NK-92 treated with Interleukin-12 subunit alpha and Interleukin-12 subunit beta, amount 100 ng/mL, for 24 hours (cell line): ENCODE measurements at places on chromosomes 11 and 22.

GRCh38 chr11:45856044-45856468 lies 8.8 kb downstream of the CRY2 start:
- no peak for DNase-seq

DNA sequence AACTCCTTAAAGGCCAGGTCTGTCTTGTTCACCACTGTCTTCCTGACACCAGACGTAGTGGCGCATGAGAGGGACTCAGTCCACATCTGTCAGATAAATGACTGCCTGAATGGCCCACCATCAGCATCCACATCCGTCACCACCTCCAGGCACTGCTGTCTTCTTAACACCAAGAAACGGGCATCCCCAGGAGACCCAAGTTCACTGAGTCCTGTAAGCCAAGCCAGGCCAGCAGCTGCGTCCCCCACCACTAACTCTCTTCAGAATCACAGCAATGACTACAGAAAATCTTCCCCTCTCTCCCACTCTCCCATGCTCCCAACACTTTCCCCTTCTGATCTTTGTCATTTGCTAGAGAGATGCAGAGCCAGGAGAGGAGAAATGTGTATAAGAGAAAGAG lies 47.3 kb upstream of the LRRC32 start:
- DNase-seq = no peak

- DNase-seq = no peak
Measured at GRCh38 chr22:20033045-20033706, 12.3 kb downstream of the TANGO2 start.

DNA sequence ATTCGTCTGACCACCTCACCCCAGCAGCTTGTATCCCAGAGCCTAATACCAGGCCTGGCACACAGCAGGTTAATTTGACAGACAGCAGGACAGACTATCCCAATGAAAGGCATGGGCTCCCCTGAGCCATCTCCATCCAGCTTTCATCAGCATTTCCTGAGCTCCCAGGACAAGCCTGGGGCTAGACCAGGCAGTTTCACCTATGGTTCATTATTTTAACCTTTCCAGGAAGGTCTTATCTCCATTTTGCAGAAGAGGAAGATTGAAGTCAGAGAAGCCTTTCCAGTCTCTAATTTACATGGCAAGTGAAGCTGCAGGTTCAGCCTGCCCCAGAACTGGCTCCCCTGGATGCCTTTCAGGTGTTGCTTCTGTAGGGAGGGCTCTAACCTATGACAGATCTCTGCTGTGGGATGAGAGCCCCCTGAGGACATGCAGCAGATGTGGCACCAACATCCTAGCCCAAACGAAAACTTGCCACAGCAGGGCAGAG lies 17.0 kb downstream of the ARRB1 start:
- DNase-seq = no peak

GRCh38 chr22:25076336-25076735 lies 123.3 kb upstream of the CRYBB3 start:
- peak; percentile 36 for DNase-seq

DNA sequence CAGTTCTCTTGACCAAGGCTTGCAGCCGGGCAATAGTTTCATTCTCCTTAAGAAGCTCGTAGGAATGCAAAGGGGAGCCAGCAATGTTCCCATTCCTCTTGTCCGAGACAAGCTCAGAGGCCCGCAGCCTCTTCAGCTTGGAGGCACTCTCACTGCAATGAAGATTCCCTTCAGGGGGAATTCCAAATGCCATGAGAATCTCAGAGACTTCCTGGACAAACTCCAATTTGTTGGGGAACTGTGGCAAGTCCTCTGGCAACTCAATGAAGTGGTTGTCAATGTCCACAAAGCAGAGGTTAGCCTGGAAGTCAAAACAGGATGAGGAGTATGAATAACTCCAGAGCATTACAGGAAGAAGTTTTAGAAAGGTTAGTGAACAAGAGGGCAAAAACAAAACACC lies 84.4 kb downstream of the DENND5A start:
- DNase-seq = no peak

- DNase-seq = no peak
Measured at GRCh38 chr11:33268945-33269540, 11.9 kb downstream of the HIPK3 start.

DNA sequence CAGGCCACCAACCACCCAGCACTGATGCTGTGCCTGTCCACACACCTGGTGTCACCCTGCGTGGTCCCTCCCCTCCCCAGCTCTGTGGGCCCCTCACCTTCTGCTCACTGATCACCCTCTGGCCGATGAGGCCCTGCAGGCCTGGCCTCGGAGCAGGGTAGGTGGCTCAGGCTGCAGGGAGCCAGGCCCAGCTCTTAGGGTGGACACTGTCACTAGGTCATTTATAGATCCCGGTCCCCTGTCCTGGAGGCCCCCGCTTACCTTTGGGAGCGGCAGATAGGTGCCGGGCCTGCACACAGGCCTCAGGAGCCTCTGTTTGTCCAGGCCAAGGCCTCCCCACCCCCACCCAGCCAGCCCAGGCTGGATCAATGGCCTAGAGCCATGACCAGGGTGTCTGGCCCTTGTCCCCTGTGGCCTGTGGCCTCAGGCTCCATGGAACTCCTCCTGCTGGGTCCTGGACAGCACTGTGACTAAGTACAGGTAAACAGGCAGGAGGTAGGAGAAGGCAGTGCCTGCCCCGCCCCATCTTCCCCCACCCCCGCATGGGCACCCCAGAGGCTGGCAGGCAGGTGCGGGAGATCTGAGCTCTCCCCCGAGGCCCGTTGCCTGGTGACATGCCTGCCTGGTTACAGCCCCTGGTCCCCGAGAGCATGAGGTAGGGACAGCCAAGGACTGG lies at the start of gene TMPRSS6:
Gene TMPRSS6, minus strand, starts transcription at position 472 of the 676 bp plus-strand sequence. CDS start 6,296 bp downstream, outside the sequence.
- no peak for DNase-seq

- no peak for DNase-seq
Measured at GRCh38 chr11:67605231-67606011, 1.3 kb upstream of the NDUFV1 start.

DNA sequence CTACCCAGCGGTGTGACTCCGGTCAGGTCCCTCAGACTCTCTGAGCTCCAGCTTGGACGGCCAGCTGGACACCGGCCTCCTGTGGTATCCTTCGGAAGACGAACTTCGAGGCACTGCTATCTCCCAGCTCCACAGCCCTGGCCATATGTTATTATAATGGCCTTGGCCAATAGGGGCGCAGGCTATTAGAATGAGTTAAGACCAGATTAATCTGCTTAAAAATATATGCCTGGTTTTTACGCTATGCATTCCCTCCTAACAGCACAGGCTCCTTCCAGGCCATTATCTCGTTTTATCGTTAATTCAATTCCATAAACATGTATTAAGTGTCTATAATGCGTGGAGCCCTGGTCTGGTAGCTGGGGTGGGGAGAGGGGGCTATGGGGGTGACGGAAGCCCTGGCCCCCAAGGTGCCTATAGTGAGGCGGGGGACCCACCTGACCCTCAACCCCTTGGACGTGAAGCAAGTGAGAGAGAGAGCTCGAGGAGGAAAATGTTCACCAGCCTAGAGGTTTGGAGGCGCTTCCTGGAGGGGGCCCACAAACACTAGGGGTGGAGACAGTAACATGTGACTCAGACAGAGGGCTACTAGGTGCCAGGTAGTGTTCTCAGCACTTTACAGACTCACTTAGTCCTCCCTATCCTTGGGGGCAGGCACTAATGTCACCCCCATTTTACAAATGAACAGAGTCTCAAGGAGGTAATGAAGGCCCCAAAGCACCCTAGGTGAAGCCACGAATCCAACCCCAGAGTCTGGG lies 37.5 kb upstream of the TCF20 start:
- no peak for DNase-seq

- no peak for DNase-seq
Measured at GRCh38 chr11:88181776-88182175, 6.5 kb upstream of the RAB38 start.

DNA sequence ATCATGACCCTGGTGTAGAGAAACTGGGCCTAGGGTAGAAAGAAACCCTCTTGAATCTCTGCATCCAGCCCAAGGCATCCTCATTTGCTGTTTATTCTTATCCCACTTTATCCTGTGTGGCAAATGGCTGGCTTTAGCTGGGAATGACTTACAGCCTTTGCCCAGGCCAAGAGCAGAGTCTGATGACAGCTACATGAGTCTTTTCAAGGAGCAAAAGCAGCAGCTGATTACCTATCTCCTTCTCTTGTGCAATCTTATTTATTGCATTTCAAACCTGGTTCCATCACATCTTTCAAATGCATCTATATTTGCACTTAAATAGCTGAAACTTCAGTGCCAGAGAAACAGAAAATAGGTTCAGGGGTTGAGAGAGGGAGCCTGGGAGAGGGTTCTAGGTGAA lies 26.1 kb downstream of the SYT13 start:
- DNase-seq = no peak

DNA sequence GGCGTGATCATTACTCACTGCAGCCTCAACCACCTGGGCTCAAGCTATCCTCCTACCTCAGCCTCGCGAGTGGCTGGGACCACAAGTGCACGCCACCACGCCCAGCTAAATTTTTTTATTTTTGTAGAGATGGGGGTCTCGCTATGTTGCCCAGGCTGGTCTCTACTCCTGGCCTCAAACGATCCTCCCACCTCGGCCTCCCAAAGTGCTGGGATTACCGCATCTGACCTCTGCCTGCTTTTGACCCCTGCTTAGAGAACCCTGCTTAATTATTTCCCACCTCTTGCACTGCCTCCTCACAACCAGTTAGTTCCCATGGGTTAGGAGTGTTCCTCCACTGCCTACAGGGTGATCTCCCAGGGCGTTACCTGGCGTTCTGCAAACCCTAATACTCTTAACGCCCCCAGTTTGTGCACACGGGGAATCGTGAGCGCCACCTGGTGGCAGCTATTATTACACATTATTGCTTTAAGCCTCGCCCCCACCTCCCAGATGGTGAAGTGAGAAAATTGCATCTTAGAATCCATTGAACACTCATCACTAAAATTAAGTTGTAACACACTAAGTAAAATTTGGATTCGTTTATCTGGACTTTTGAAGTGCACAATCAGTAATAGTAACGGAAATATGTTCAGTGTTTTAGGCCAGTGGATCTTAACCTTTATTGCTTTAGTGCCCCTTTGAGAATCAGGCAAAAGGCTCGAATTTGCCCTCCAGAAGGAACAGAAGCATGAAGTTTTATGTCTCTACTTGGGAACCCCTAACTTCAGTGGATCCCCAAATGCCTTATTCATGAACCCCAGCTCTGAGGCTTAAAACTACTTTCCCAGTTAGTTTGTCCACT lies 61.4 kb upstream of the ASPHD2 start:
- peak; percentile 5 for DNase-seq

- no peak for DNase-seq
Measured at GRCh38 chr11:2531987-2532703, 87.3 kb downstream of the KCNQ1 start.

GRCh38 chr11:75780888-75781287 lies 12.3 kb downstream of the DGAT2 start:
- DNase-seq = no peak

DNA sequence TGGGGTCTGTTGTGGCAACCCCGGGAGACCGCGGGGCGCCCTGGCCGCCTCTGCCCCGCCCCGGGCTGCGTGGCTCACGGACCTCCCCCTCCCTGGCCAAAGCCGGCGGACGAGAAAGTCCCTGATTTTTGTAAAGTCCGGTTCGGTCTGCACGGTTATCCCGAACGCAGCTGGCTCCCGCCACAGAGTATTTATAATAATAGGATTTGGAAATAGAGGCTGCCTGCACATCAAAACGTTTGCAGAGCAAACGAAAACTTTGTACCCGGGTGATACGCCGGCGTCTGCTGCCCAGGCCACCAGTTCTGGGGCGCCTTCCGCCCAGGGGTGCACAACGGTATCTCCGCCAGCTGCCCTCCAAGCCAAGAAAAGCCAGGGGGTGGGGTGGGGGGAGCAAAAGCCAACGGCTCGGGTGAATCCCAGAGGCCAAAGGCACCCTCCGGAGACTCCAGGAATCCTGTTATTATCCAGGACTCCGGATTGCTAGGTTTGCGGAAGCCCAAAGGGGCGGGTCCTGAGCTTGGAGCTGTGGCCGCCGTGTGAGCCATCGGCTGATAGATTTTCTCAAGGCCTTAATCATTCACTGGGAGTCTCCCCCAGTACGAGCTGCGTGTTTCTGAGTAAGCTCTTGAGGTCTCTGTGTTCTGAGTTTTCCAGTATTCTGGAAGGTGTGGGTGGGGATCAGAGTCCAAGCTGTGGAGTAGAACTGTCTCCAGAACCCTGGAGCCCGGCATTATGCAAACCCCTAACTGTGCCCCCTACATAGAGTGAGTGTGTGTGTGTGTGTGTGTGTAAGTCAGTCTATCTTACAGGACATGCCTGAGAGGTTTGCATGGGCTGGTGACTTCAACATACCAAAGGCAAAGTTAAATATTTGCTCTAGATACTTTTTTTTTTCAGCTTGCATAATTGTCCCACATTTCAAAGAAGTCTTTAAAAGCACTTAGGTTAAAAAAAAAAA lies 673 bp upstream of the SHANK2 start:
- DNase-seq = no peak

- no peak for DNase-seq
Measured at GRCh38 chr11:95699631-95700470, 89.7 kb downstream of the FAM76B start.

GRCh38 chr11:29751618-29752017 lies 265.2 kb downstream of the KCNA4 start:
- DNase-seq = no peak

GRCh38 chr11:18282626-18283025 lies 16.6 kb downstream of the SAA1 start:
- no peak for DNase-seq

DNA sequence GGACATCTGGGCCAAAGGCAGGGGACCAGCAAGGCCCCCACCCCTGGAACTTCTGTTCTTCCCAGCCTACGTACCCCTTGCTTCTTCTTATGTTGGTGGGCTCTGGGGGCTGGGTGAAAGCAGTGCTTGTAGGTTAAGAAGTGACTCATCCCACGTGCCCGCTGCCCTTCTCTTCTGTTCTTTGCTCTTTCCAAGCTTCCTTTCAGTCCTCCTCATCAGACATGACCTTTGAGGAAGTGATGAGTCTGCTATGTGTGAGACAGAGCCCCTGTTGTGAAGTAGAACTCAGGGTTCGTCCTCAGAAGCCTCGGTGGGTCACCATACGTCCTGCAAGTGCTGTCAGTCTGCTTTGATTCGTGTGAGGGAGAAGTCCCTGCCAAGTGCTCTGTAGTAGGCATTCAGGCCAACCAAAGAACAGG lies 12.7 kb downstream of the MED15 start:
- DNase-seq = no peak

- no peak for DNase-seq
Measured at GRCh38 chr11:127962416-127962815, 624.9 kb downstream of the ETS1 start.

GRCh38 chr11:130161441-130162145 lies 2.0 kb downstream of the ST14 start:
- no peak for DNase-seq

DNA sequence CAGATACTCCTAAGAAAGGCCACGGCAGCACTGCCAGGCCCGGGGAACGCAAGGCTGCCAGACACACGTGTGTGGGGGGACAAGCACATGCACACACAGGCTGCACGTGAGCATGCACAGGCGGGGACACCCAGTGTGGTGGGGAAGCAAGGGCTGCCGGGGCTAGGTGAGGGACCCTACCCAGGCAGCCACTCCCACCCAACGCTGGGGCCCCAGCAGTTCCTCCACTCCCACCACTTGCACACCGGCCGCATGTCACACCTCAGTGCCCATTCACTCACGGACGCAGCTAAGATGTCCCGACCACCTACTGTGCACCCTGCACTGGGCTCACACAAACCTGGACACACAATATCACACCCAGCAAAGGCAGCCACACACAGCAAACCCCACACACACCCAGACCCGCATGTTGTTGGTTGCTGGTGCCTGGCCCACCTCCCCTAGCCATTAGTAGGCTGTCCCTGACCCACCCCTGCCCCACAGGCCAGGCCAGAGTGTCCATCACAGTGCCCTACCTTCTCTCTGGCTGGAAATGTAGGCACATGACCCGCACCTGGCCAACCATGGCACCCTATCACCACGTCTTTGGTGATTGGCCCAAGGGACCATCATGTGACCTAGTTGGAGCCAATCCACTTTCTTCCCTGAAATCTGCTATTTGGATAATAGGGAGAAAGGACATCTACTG lies 8.8 kb downstream of the SSTR3 start:
- no peak for DNase-seq
